ENCODE measurements at places on chromosomes 12 and 14. TPM values are rescaled to one million over a fixed set of nuclear protein-coding genes. Genes with fewer than 3 reads are reported as not detected.

Gene KRT3
- not detected for total RNA-seq

Gene FLRT2
- 26.4 TPM for total RNA-seq

- DNase-seq = no peak
Measured at GRCh38 chr14:57609192-57610075, 115.8 kb upstream of the CCDC198 start.

- no peak for DNase-seq
Measured at GRCh38 chr12:4216187-4216927, 57.2 kb upstream of the CCND2 start.

DNA sequence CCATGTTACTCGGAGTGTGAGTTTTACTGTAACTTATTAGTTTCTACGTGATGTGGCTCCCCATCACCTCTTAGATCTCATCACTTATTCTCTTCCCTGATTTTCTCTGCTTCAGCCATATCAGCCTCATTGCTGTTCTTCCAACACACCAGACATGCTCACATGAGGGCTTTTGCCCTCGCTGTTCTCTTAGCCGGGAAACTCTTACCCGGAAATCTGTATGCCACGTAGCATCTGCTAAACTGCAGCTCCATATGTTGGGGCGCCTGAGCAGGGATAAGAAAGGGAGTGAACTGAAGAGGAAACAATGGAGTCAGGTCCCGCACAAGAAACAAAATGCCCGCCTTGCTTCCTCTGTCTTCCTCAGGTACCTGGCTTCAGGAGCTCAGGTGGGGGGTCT lies 16.6 kb downstream of the SMUG1 start:
- no peak for DNase-seq
